ENCODE measurements at places on chromosomes 2 and 18.

DNA sequence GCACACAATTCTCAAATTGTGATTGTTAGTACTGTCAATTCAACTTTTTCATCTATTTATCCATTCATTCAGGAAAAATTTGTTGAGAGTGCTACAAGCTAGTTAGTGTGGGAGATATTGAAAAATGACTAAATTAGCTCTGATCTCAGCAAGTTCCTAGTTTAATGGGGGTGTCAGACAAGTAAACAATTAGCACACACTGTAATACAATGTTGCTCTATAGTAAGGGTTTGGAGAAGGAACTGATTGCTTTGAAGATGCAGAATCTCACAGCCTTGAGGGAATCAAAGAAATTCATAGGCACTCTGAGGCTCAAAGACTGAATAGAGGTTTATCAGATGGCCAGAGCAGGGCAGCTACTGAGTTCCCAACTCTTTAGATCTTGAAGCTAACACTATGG lies 6.8 kb upstream of the CCNYL1 start:
- no peak for DNase-seq

DNA sequence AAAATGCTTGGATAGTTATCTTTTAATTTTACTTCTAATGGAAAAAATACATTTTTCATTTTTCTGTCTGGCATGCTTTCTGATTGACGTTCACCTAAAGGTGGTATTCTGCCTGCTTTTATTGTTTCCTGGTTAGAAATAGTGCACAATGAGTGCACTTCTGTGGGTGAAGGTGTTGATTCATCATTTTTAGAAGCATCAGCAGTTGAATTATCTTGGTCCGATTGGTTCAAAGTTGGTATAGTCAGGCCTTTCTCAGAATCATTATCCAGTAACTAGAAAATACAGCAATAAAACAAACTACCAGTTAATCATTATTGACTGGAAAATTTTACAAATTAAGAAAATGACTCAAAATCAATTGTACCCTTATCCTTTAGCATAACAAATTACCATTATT lies 84.5 kb downstream of the STRADB start:
- no peak for DNase-seq

DNA sequence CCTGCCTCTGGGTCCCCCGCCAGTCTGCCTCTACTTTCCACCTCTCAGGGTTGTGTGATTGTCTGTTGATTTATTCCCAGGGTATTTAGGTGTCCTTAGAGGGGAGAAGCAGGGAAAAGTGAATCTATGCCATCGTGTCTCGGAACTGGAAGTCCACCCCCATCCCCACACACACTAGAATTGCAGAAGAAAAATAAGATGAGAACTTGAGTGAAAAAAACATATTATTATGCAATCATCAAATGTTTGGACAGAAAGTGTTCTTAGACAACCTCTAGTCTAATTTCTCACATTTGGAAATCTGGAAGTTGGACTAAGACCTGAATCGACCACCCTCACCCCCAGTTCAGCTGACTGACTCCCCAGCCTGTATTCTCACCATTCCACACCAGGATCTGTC lies 14.1 kb upstream of the CASP8 start:
- no peak for DNase-seq

DNA sequence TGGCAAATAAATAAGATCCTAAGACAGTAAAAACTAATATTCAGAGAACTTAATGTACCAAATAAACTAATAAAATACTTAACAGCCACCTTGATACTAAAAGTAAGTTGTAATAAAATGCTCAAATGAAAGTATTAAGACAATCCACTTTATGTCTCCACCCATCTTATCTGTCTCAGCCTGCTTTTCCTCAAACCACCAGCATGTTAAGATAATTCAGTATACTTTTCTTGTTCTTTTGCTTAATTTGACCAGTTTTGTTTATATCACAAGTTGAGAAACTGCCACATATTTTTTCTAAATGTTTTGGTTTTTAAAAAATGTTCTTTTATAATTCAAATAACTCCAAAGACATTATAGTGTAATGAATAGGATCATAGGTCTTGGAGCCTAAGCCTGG lies 142.0 kb downstream of the MBD5 start:
- no peak for DNase-seq

DNA sequence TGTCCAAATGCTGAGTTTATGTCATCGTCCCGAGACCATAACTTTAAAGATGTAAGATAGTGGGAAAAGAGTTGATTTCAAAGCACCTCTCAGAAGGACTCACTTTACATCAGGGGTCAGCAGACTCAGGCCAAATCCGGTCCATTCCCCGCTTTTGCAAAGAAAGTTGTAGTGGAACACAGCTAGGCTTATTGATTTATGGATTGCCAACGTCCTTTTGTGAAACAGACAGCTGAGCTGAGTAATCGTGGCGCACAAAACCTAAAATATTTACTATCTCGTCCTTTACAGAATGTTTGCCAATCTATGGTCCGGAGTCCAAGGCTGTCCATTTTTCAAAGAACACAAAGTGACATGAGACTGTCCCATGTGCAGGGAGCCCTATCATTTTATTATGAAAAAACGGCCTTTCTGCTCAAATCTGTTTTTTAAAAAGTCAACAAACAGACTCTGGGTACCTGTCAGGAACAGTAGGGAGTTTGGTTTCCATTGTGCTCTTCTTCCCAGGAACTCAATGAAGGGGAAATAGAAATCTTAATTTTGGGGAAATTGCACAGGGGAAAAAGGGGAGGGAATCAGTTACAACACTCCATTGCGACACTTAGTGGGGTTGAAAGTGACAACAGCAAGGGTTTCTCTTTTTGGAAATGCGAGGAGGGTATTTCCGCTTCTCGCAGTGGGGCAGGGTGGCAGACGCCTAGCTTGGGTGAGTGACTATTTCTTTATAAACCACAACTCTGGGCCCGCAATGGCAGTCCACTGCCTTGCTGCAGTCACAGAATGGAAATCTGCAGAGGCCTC lies at the start of gene IL1RN:
Gene IL1RN, plus strand, starts transcription at position 754 of the 801 bp plus-strand sequence. Its CDS starts 27 bp downstream, at position 781.
- DNase-seq, result no peak

DNA sequence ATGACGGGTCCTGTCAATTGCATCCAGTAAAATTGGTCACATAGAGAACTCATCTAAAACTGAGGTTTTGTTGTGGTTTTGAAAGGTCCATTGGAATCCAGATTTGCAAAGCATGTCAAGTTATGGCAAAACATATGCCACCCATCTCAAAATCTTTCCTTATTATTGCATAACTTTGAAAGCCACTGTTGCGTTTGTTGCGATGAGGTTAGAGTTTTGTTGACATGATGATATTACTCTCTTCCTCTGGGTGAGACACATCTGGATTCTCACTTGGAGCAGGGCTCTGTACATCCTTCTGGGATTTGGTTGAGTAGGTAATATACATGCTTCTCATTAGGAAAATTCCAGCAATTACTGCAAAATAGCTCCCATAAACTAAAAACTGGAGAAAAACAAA lies 20.6 kb downstream of the SCYGR5 start:
- no peak for DNase-seq

DNA sequence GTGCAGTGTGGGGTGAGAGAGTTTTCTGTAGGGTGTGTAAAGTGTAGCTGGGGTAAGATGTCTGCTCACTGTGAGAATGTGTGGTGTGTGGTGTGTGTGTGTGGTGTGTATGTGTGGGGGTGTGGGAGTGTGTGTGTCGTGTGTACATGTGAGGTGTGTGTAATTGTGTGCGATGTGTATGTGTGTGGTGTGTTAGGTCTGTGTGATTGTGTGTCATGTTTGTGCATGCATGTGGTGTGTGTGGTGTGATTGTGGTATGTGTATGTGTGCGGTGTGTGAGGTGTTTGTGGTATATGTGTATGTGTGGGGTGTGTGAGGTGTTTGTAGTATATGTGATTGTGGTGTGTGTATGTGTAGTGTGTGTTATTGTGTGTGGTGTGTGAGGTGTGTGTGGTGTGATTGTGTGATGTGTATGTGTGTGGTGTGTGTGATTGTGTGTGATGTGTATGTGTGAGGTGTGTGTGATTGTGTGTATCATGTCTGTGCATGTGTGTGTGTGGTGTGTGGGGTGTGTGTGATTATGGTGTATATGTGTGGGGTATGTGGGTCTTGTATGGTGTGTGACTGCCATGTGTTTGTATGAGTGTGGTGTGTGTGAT lies 241.7 kb upstream of the HDAC4 start:
- no peak for DNase-seq

DNA sequence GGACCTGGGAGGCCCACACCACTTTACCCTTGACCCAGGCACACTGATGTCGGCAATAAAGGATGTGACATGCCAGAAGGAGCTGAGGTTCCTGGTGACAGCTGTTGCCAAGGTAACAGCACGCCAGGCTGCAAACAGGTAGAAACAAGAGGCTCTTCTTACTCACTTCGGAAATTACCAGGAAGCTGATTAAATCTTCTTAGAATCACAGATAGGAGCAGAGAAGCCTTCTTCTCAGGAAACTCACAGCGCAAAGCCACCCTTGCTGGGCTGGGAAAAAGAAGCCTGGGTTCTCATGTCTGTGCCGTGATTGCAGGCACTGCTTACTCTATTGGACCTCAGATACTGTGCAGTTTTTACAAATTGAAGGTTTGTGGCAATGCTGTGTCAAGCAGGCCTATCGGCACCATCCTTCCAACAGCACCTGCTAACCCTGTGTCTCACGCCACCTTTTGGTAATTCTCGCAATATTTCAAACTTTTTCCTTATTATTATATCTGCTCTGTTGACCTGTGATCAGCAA lies 61.0 kb upstream of the TAF1B start:
- DNase-seq, result peak; percentile 72

All from NCI-H1417 (cell line).